Stimulated activated CD8-positive, alpha-beta memory T cell treated with anti-CD3 and anti-CD28 coated beads, Interleukin-12 subunit alpha, Interleukin-12 subunit beta, amount 100 ng/mL, for 1 hour (primary cell): ENCODE measurements at places on chromosomes 4 and X.

GRCh38 chr4:74768857-74769525 lies 25.3 kb downstream of the BTC start:
- no peak for DNase-seq

DNA sequence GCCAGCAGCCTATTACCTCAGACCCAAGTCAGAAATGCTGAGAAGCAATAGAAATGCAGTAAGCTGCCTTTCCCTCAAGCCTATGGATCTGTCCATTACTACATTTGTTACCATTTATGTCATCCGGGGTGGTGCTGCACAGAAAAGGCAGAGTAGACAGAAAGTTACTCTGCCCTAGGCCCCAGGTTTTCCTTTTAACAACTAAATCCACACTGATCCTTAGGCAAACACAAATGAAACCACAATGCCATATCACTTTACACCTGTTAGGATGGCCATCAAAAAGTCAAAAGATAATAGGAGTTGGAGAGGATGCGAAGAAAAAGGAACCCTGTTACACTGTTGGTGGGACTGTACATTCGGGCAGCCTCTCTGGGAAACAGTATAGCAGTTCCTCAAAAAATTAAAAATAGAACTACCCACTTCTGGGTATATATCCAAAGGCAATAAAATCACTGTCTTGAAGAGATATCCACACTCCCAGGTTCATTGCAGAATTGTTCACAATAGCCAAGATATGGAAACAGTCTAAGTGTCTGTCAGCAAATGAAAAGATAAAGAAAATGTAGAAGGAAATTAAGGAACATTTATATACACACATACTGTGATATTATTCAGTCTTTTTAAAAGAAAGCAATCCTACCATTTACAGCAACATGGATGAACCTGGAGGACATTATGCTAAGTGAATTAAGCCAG lies 186.3 kb downstream of the NWD2 start:
- DNase-seq = no peak

DNA sequence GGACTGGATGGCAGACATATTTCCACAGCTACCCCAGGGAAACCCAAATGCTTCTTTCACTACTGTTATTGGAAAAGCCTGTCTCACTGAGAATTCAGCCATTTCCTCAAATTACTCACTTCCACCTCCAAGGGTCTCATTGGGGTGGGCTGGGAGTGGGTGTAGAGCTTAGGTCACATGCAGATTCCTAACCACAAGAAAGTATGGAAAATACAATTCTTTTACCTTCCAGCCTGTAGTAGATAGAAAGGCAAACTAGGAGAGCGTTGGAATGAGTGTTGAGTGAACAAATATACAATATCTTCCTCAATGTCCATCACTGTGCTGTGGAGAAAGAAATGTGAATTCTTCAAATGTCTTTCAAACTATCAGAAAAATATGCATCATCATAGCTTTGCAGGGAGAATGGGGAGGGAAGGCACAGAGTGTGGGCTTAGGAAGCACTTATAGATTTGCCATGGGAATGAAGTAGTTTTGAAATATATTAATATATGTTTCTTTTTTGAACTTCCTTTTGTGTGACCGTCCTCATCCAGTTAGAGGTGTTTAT lies 245.3 kb upstream of the JADE1 start:
- no peak for DNase-seq

- DNase-seq = no peak
Observed at GRCh38 chrX:100625985-100626491, 10.6 kb downstream of the TSPAN6 start.

DNA sequence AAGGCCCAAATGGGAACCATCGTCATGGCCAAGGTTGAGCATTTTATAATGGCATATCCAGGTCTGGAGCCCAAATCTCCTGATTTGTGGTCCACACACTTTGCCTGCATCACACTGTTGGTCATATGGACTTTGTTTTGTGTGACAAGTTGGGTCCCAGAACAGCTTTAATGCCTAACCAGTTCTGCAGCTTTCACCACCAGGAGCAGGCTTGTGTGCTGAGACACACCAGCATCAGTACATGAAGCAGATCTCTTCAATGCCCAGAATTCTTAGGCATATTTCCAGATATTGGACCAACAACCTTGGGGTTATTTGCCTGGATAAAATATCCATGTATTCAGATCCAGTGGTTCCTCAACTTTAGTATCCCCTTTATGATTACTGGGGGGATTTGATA lies 371.3 kb downstream of the FBXW7 start:
- DNase-seq = no peak

GRCh38 chr4:40648742-40649281 lies 19.1 kb upstream of the RBM47 start:
- DNase-seq = no peak

- no peak for DNase-seq
Observed at GRCh38 chr4:185040523-185040922, 22.2 kb downstream of the HELT start.

GRCh38 chrX:134013092-134013497 lies 27.7 kb upstream of the GPC3 start:
- DNase-seq = no peak

GRCh38 chr4:158333820-158334219 lies 123.5 kb downstream of the TMEM144 start:
- DNase-seq = no peak

GRCh38 chrX:42466332-42467046 lies 311.5 kb downstream of the PPP1R2C start:
- no peak for DNase-seq

DNA sequence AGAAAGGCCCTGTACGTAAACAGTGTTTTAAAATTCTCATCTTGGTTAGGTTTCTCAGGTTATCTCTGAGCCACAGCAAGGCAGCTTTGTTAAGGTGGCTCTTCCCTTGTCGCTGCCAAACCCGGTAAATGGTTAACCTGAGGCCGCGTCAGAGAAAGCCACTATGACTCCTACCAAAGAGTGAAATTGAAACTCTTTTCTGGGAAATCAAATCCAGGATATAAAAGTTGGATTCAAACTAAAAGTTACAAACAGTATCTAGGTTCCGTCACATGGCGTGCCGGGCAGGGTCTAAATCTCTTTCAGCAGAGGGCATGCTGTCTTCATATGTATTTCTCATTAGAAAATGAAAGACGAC lies 433 bp downstream of the MMAA start:
- DNase-seq = peak; percentile 20

DNA sequence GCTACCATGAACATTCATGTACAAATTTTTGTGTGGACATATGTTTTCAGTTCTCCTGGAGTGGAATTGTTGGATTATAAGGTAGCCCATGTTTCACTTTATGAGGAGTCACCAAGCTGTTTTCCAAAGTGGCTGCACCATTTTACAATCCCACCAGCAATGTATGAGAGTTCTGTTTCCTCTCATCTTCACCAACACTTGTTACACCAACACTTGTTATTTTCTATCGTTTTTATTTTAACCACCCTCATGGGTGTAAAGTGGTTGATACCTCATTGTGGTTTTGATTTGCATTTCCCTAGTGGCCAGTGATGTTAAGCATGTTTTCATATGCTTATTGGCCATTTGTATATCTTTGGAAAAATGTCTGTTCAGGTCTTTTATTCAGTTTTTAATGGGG lies 4.1 kb downstream of the EXOC1 start:
- DNase-seq = no peak

DNA sequence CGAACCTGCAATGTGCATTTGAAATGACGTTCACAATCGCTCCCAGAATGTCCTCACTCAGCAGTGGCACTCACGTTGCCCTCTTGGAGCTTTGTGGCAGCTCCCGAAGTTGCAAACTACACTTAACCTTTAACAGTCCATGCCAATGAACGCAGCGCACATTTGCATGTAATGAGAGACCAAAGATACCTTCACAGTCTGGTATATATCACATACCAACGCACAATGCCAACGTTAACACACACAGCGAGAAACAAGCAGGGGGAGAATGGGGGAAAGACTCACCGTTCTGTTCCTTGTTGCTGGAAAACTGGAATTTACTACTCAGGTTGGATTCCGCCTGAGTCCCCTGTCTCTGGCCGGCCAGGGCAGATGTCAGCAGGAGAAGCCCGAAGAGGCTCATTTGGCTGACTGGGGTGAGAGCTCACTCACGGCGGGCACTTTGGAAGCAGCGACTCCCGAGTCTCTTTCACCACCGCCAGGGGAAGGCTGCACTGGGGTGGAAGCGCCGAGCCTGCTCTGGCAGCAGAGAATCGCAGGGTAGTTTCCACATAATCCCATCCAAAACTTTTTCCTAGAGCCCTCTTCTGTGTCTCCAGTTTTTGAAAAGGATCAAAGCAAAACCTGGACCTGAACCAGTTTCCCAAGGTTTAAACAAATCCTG lies 966 bp downstream of the PDGFC start:
- DNase-seq = no peak

- DNase-seq = no peak
Observed at GRCh38 chr4:82434949-82435348, 4.6 kb downstream of the ENOPH1 start.

GRCh38 chrX:80170581-80170980 lies 156.0 kb downstream of the TBX22 start:
- no peak for DNase-seq

GRCh38 chr4:48620093-48620492 lies 130.0 kb downstream of the ZAR1 start:
- no peak for DNase-seq

DNA sequence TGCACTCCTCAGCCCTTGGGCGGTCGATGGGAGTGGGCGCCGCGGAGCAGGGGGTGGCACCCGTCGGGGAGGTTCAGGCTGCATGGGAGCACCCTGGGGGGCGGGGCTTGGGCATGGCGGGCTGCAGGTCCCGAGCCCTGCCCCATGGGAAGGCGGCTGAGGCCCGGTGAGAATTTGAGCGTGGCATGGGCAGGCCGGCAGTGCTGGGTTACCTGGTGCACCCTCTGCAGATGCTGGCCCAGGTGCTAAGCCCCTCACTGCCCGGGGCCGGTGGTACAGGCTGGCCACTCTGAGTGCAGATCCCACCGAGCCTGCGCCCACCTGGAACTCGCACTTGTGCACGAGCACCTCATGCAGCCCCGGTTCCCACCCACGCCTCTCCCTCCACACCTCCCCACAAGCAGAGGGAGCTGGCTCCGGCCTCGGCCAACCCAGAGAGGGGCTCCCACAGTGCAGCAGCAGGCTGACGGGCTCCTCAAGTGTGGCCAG lies 556.3 kb downstream of the GALNTL6 start:
- DNase-seq = no peak

DNA sequence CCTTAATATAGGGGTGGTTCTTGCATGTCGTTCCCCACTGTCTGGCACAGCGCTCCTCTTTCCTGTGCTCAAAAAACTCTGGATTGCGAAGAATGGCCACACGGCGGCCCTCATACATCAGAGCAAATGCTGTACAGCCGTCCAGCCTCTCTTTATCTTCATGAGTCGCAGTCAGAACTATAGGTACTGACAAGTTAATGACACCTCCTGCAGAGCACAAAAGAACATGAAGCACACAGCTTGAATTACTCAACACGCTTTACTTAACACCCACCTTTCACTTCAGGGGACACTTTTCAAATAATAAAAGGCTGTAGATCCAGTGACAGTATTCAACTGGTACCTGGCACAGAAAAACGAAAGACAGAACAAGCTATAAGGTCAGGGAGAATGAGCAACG lies 65.3 kb downstream of the PAPSS1 start:
- DNase-seq = no peak

GRCh38 chr4:163638909-163639308 lies 144.4 kb downstream of the TMA16 start:
- DNase-seq = no peak

GRCh38 chrX:38206036-38206435 lies 14.6 kb downstream of the SRPX start:
- DNase-seq = no peak

DNA sequence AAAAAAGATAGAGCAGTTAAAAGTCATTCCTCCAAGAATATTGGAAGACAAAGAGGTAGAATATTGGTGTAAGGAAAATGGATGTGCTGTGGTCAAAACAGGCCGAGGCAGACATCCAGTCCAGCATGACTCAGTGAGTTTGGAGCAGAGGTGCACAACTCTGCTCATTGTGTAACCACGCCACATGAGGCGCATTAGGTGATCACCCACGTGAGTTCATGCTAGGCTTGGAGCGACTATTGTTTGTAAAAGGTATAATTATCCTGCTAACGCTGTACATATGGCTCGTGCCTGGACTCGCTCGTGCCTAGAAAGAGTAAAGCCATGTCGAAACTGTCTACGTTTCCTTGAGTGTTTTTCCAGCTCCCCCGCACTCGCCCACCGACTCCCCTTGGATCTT lies 23.9 kb downstream of the C4orf54 start:
- no peak for DNase-seq

- peak; percentile 4 for DNase-seq
Observed at GRCh38 chr4:38034986-38035882, 75.0 kb downstream of the PTTG2 start.

GRCh38 chrX:106484233-106484632 lies 127.5 kb upstream of the RADX start:
- DNase-seq = no peak

DNA sequence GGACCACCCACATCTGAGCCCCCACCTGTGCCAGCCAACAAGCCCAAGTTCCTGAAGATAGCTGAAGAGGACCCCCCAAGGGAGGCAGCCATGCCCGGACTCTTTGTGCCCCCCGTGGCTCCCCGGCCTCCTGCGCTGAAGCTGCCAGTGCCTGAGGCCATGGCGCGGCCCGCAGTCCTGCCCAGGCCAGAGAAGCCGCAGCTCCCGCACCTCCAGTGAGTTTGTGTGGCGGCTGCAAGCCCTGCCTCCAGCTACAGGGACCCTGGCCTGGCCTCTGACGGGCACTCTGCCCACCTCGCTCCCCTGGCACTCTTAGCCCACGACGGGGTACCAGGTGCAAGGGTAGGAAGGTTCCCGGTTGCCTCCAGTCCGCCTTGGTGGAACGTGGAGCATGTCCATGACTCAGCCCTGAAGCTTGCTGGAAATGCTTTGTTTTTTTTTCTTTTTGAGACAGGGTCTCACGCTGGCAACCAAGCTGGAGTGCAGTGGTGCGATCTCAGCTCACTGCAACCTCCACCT lies 13.7 kb upstream of the ADD1 start:
- DNase-seq = no peak

- no peak for DNase-seq
Observed at GRCh38 chrX:72268597-72269365, 8.3 kb downstream of the RPS4X start.

DNA sequence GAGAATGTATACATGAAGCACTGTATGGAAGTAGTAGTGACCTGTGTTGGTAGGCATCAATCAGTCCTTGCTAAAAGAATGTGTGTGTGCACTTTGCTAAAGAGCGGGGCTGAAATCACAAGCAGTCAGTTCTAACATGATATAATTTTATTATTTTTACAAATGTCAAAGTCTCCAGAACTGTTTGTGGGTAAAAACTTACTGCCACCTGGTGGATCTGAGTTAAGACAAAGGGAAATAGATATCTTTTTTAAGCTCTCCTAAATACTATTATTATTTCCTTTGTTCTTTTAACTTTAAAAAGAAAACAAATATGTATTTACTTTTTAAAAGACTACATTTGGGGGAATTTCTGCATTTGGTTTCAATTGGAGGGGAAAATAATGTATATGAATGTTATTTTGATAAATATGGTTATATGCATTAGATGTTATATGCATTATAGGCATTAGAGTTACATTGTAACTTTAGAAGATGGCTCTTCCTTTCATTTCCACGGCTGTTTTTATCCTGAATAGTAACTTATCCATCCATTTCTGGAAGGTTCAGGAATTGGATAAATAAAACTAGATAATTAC lies 7.8 kb upstream of the CLOCK start:
- no peak for DNase-seq
